ENCODE measurements at places on chromosomes 7 and 10.
A peak's percentile ranks its signal among the peaks of the same experiment; 100 is the strongest.

- DNase-seq: no peak
These were observed 71.9 kb downstream of the ELFN1 start for GRCh38 chr7:1741751-1742554.

GRCh38 chr10:45404087-45404769 lies 30.2 kb downstream of the ALOX5 start:
- DNase-seq: no peak

DNA sequence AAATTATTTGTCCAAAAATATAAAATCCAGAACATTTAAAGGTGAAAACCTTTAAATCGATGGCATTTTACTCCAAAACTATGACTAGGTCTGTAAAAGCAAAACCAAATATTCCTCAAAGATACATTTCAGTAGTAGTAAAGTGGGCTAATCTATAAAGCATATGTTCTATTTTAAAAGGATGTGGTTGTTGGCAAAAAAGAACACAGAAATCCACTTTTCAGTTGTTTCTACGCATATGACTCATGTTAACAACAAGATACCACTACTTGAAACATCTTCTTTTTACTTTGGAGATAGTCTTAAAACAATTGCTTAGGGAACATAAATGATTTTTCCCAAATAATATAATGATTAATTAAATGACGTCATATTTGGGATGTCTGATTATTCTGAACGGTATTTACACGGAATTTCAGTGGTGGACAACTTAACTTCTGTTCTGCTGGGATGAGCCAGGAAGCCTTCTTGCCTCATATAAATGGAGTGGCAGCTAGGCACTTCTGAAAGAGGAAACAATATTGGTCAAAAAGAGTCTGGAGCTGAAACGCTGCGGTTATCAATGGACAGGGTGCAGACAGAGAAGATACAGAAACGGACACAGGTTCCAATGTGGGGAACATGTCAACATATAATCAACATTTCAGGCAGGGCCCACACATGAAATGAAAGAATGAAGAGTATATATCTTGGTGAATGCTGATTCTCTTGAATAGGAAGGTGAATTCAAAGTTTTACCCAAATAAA lies 78.5 kb downstream of the ETV1 start:
- no peak for DNase-seq

GRCh38 chr10:132407846-132408278 lies 10.9 kb downstream of the PWWP2B start:
- peak; percentile 95 for DNase-seq

DNA sequence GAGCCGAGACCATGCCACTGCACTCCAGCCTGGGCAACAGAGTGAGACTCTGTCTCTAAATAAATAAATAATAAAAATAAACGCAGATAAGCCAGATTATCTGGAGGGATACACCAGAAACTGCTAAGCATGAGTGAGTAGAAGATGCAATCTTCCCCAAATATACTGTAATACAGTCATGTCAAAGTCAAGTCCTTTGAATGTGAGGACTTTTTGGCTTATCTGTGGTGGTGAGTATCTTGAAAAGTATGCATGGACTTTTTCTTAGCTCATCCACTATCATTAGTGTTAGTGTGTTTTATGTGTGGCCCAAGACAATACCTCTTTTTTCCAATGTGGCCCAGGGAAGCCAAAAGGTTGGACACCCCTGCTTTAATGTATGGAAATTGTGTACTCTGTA lies 44.7 kb upstream of the PITRM1 start:
- no peak for DNase-seq

DNA sequence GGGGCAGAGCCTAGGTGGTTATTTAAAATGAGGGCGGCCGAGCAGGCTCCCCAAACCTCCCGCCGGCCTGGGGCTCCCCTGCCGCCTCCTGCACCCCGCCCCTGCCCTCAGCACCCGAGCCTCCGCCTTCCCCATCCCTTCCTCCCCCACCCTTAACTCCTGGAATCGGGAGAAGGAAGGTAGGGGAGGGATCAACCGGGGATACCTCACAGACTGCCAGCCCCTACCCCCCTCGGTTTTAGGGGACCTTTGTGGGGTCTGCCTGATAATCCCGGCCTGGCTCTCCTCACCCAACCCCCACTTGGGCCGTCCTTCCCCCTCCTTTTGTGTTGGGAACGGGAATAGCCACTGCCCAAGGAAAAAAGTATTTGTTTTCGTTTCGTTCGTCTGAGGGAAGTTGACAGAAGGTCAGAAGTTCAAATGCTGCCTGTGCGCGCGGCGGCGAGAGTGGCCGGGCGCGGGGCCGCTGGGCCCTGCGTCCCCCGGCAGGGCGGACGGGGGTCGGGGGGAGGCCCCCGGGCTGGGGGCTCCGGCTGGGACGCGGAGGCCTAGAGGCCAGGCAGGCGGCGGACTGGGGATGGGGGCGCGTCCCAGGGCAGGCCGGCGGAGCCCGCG lies 2.8 kb downstream of the SHH start:
- no peak for DNase-seq

GRCh38 chr7:150955519-150956394 lies 22.4 kb downstream of the KCNH2 start:
- DNase-seq: peak; percentile 87

- peak; percentile 75 for DNase-seq
These were observed at the start of gene PRRT4 for GRCh38 chr7:128361411-128362379. Gene PRRT4 (minus strand): TSS chr7:128361690.

- no peak for DNase-seq
These were observed 57.8 kb downstream of the TBXAS1 start for GRCh38 chr7:139886899-139887298.

GRCh38 chr7:29573567-29573966 lies 9.9 kb downstream of the PRR15 start:
- no peak for DNase-seq

GRCh38 chr7:69359003-69359700 lies 239.1 kb upstream of the AUTS2 start:
- DNase-seq: no peak

DNA sequence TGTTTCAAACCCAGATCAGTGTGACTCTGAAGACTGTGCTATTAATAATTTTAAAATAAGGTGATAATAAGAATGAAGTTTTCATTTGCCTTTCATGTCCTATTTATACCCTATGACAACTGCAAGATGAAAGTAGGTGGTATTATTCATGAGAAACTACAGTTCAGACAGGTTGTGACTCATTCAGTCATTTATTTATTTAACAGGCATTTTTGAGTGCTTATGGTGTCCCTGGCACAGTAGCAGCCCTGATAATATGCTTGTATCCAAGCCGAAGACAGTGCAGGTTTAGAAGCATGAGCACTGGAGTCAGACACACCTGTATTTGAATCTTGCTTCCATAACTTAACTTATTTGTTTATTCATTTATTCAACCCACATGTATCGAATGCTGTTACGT lies 87.1 kb downstream of the FZD1 start:
- DNase-seq: no peak

DNA sequence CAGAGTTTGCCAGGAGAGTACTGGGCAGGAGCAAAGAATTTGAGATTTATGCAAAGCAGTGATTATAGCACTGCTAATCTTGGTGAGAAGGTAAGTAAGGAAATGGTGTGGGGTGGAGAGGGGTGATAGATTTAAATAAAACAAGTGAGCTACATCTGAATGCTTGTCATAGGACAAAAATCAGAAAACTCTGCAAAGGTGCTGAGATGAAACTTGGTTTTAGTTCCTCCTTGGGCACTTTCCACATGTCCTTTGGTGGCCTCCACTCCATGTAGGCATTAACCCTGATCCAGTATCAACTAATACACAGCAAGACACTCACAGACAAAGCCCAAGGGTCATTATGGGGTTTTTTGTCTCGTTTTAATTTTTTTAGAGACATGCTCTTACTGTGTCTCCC lies 25.7 kb upstream of the FAM107B start:
- no peak for DNase-seq

DNA sequence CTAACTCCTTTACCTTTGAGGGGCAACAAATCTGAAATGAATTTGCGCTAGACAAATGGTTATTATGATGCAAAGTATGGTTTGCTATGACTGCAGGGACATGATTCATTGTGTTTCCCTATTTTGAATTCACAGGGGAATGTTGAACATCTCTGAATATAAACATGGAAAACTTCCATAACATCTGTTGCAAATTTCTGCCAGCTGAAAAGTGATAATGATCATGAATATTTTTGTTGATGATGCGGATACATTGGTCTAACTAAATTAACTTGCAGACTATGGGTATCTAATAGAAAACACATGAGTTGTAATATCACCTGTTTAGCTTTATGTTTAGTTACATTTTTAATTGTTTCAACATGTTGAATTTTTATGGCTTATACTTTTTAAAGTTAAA lies 1325.5 kb downstream of the REEP3 start:
- DNase-seq: no peak

GRCh38 chr10:8531116-8531515 lies 476.6 kb downstream of the GATA3 start:
- DNase-seq: no peak

GRCh38 chr10:2294739-2295138 lies 557.4 kb upstream of the ADARB2 start:
- no peak for DNase-seq

DNA sequence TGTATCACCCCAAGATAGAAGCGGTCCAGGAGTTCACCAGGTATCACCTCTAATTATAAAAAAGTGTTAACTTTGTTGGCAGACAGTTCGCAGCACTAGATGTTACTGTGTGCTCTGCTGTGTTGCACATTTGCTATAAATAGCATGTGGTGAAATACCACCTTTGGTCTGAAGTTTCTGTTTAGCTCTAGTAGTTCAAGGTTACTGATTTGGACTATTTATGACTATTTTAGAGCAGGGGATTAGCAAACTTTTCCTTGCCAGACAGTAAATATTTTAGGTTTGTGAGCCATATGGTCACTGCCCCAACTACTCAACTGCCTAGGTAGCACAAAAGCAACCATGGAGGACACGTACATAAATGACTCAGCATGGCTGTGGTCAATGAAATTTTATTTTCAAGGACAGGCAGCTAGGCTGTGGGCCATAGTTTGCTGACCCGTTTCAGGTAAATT lies 16.5 kb downstream of the DENND10 start:
- DNase-seq: no peak

DNA sequence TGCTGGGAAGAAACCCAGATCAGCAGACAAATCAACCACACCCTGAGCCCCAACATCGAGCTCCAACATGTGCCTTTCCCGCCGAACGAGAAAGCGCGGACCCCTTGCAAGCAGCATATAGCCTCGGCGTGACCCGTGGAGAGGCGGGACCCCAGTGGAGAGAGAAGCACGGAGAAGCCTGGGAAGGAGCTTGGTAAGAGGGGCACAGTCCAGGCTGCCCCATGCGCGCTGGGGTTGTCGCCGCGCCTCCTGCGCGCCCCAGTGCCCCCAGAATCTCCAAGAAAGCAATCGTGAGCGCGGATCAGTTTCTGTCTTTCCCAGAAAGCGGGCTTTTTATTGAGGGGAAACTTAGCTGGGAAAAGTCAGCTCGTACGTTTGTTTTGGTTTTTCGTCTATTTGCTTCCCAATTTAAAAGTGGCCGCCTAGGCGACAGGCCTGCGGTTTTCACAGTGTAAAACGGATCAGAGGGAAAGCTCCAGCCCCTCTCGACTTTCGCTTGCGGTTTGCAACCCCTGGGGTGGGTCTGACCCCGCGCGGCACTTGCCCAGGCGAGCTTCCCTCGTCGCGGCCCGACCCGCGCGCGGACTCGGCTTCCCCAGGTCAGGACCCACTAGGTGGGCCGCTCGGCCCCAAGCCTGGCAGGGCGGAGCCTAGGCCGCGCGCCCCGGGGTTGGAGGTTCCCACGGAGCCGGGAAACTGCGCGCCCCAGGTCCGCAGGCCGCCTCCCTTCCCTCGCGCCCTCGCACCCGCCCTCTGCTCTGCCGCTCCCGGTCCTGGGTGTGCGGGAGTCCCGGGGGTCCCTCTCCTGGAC lies 31.1 kb downstream of the SKIDA1 start:
- peak; percentile 69 for DNase-seq

DNA sequence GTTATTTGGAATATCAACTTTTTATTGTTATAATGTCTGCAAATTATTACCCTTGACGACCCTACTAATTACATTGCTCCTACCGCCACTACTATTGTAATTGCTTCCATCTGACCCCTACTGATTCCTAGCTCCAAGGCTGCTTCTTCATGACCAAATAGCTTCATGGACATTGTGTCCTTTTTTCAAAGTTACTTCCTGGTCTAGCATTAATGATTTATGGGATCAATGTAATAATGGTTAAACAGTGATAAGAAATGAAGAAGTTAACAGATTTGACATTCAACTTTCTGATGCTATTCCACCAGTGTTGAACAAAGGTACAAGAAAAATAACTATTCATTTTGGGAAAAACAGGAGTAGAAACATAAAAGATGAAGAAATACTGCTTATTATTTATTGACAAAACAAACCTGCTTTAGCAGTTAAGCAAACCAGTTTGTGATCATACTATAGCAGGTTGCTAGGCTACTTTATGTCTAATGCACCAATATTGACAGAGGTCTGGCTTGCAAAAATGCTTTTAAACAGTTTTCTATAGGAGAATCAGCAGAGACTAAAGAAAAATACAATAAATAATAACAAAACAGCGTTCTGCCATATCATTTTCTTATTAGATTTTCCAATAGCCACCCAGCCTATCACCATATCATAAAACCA lies 125.8 kb downstream of the PCLO start:
- DNase-seq: no peak

GRCh38 chr10:83580373-83581012 lies 558.8 kb upstream of the GHITM start:
- DNase-seq: no peak

DNA sequence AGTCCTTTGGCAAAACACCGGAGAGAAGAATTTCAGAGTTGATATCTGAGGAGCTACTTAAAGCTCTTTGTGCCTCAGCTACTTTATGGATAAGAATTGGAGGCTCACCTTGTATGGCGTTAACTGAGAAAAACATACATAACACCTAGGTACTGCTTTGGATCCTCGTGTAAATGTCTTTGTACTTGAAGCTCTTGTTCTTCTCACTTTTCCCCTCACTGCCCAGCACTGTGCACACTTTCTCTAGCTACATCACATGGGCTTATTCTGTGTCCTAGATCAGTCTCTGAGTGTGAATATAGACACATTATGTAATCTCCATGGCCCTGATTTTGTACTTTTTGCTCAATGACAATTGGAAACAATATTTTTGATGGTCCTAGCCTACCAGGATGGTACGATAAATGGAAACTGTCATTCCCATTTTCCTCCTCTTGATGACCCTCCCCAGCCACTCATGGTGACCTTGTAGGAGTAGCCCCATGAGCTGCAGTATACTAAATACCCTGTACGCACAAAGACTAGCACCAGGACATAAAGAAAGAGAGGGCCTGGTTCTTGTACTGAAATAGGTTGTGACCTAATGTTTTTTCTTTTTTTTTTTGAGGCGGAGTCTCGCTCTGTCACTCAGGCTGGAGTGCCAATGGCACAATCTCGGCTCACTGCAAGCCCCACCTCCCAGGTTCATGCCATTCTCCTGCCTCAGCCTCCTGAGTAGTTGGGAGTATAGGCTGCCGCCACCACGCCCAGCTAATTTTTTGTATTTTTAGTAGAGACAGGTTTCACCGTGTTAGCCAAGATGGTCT lies 22.1 kb downstream of the STAMBPL1 start:
- DNase-seq: no peak

Measured in islet precursor cell (in vitro differentiated cells).